ENCODE measurements at places on chromosomes 3 and 15.

- peak; percentile 9 for DNase-seq
Observed at GRCh38 chr3:156811089-156811862, 14.9 kb upstream of the LEKR1 start.

GRCh38 chr3:94304954-94305353 is 242.1 kb downstream of the NSUN3 start:
- no peak for DNase-seq

- DNase-seq: no peak
Observed at GRCh38 chr15:68419301-68420175, 12.4 kb downstream of the ITGA11 start.

DNA sequence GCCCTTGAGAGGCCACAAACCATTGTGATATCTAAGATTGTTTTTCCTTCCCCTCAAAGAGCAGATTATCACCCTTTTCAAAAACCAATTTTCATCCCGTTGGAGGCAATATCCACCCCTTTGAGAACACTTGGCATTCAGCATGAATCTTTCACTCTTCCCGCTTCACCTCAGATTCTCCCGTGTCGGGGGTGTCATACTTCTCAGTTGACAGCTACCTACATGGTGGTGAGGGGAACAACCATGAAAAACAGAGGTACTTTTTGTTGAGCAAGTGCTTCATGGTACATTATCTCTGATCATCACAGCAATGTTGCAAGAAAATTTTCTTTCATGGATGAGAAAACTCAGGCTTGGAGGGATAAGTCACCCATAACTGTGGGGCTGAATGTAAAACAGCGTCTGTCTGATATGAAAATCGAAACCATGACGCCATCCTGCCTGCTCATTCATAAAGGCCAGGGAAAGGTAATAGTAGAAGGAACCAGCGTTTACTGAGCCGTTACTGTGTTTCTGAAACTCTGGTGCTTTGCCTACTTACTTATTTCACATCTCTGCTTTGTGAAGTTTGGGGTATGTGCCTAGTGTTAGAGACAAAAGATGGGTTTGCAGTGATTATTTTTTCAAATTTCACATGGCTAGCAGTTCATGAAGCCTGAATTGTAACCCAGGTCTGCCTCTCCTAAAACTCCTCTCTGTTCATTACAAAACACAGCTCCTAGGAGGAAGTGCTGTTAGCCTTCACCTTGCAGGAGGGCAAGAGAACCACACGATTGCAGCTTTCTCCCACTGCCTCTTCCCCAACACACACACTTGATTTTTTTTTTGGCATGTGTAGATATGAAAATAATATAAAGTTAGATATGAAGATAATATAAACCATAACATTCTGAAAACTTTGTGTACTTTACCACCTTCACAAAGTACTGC is 35.4 kb downstream of the SV2B start:
- DNase-seq: no peak

GRCh38 chr3:130991126-130991525 is 35.5 kb downstream of the ASTE1 start:
- DNase-seq: no peak

- no peak for DNase-seq
Observed at GRCh38 chr3:125582707-125583106, 12.6 kb downstream of the OSBPL11 start.

- DNase-seq: no peak
Observed at GRCh38 chr15:60646595-60646994, 167.7 kb upstream of the ICE2 start.

DNA sequence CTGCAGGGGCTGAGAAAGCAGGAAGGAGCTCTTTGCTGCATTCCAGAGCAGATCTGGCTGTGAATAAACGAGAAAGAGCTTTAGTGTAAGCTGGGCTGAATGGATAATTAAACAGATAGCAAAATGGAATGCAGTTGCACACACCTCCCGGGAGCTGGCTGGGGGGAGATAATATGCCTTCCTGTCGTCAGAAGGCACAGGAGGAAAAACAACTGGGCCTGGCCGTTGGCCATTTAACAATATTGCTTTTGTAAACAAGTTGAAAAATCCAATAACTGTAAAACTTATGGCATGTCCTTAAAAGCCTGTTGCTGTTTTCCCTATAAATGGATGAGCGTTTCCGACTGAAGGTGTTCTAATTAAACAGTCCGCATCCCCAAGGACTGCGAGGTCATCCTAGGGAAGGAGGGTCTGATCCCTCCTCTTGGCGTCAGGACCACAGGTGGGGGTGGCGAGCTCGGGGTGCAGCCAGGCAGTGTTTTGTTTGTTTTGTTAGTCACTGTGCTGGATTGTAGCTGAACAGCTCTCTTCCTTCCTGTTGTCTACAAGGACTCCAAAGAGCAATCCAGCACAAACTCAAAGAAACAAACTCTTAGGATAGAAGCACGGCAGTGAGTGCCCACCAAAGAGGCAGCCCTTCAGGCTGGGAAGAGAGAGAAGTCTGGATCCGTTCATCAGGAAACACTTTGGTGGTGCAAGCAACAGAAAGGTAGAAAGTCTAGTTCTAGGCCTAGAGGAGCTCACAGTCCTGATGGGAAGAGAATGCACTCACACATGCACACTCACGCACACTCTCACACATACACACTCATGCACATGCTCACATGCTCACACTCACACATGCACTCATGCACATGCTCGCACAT is 133.4 kb upstream of the SMAD3 start:
- peak; percentile 51 for DNase-seq

GRCh38 chr3:48692551-48692950 is 6.8 kb upstream of the NCKIPSD start:
- DNase-seq: no peak

- DNase-seq: no peak
Observed at GRCh38 chr15:58864602-58865424, 68.7 kb downstream of the SLTM start.

- DNase-seq: peak; percentile 36
Observed at GRCh38 chr3:3080309-3080708, 29.9 kb downstream of the IL5RA start.

DNA sequence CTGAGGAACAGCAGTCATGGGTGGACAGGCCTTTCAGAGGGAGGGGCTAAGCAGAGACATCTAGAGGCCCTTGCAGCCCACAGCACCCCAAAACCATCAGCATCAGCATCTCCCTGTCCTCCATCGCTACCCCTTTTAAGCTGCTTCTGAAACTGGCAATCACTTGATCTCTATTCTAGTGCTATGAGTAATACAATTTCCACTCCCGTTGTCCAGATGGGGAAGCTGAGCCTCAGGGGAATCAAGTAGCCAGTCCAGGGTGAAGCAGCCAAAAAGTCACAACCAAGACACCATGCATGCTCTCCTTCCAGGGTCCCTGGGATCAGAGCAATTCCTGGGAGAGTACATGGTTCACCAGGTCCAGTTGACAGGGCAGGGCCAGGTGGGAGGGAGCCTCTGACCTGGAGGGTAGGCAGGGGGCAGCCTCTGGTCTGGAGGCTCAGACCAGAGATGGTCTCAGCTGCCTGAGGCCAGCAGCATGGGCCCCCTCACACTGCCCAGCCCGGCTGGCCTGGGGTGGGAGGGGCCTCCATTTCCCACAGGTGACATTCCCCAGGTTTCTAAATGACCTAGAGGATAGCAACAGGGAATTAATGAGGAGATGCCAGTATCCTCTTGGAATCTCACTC is 30.0 kb downstream of the KLHL25 start:
- DNase-seq: no peak

GRCh38 chr3:25840099-25840498 is 50.2 kb downstream of the OXSM start:
- DNase-seq: no peak

GRCh38 chr3:187838016-187838540 is 92.8 kb upstream of the BCL6 start:
- DNase-seq: no peak

GRCh38 chr3:69330891-69331400 is 54.9 kb downstream of the FRMD4B start:
- no peak for DNase-seq

- DNase-seq: no peak
Observed at GRCh38 chr3:188583341-188584161, 429.6 kb downstream of the LPP start.

DNA sequence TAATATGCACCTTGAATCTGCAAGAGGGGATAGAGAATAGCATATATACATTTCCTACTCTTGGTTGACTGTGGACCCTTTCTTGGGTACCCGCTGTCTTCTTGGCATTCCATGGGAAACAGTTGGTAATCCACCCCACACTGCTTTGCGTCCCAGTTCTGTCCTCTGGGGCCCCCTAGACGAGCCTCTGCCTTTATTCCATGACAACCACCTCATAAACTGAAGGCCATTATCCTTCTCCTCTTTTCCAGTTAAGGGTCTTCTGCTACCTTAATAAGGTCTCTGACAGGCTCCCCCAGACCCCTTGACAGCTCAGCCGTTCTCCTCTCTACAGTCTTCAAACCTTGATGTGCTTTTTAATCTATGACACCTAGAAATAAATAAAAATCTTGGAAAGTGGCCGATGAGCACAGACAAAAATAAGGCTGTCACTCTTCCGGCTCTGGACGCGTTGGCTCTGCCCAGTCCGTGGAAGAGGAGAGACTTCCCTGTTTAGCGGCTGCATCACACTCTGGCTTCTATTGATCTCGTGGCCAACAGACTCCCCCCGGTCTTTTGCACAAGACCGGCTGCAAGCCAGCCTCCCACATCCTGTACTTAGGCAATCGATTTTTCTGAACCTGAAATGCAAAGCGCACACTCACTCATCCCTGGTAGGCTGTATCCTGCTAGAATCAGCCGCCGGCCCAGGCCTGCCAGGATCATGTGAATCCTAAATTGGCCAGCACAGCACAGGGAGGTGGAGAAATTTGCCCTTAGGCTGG is 251.0 kb upstream of the TLE3 start:
- DNase-seq: no peak

DNA sequence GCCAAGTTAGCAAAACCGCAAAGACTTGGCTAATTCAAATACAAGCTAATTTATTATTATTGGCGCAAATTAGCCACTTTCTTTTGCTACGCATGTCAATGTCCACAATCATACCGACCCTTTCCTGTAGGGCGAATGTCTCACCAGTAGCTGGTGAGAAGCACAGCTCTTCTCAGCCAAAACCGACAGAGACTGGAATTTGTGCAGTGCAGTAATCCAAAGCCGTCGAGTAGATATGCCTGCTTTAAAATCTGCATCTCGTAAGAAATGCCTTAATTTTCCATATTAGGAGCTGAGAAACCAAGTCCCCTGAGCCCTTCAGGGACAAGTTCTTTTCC is 614 bp upstream of the MINDY2 start:
- DNase-seq: no peak

- DNase-seq: no peak
Observed at GRCh38 chr3:86991840-86992435, 989 bp upstream of the VGLL3 start.

- DNase-seq: no peak
Observed at GRCh38 chr3:95333826-95334225, 1271.0 kb downstream of the NSUN3 start.

GRCh38 chr3:160879859-160880258 is 123.8 kb downstream of the PPM1L start:
- no peak for DNase-seq

GRCh38 chr3:5181469-5182141 is 5.9 kb upstream of the EDEM1 start:
- DNase-seq: no peak

DNA sequence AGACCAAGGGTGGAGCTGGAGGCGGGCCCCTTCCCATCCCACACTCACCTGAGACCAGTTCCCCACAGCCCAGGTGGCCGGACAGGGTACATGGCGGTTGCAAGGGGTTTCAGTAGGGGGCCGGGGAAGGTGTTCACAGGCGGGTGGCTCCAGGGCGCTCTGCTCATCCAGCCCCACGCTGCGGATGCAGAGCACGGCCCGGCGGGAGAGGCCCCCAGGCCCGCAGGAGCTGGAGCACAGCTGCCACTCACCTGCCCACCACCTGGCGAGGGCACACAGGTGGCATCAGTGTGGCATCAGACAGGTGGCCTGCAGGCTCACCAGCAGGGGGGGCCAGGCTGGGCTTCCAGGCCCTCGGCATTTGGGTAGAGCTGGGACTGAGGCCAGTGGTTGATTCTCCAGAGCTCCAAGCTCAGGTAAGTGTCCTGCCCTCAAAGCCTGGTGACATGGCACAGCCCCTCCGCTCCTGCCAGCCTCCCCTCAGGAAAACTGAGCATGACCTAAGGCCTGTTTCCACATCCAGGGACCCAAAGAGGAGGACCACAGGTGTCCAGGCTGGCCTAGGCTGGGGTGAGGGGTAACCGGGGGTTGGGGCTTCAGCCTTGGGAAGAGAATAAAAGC is 43.8 kb downstream of the ADAMTS7 start:
- no peak for DNase-seq

- DNase-seq: no peak
Observed at GRCh38 chr15:34055868-34056595, 17.0 kb upstream of the AVEN start.

DNA sequence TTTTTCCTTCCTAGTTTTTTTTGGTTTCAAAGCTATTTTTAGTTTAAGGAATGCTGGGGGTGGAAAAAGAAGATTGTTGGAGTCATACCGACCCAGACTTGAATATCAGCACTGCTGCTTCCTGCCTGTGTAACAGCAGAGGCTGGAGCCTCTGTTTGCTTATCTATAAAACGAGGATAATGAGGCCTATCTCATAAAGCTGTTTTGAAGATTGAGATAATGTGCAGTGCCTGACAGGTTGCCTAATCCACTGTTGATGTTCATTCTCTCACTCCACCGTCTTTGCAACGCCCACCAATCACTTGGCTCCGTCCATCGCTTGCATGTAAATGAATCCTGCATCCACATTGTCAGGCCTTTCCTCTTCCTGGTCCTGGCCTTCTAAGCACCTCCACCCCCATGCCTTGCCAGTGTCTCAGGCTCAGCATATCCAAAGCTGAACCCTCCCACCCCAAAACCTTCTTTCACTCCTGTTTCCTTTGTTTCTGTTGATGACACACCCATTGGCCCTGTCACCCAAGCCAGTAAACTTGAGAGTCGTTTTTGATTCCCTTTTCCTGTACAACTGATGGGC is 94.9 kb downstream of the MEX3B start:
- DNase-seq: no peak

DNA sequence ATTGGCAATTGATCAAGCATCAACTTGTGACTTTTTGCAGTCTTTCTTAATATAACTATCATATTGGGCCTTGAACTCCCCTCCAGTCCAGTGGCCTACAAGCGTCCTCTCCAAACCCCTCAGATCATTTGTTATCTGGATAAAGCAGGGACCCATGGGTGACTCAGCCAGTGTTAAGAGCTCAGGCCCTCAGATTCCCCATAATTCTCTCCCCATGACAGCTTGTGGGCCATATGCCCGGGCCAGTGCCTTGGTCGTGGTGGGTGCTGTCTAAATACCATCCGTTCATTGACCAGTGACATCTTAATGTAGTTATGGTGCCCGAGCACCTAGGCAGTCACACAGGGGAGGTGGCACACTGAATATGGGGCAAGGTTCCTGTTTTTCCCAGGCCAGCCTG is 18.1 kb downstream of the MCF2L2 start:
- DNase-seq: no peak

- DNase-seq: no peak
Observed at GRCh38 chr15:25717457-25718168, 145.5 kb downstream of the ATP10A start.

GRCh38 chr15:78840661-78841375 is 29.6 kb upstream of the ADAMTS7 start:
- no peak for DNase-seq

DNA sequence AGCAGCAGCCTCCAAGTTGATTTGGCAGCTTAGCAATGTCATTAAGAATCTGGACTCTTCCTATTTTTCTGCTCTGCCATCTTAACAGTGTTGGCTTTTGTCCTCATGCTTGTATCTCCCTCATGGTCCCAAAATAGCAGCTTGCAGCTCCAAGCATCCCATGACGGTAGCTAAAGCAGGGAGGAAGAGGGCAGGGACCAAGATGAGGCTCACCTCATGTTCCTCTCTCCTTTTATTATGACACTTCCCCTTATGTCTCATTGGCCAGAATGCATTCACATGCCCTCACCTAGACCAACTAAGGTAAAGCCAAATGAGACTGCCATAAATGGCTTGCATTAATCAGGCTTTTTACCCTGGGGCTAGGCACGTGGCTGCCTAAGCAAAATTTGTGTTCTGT is 382.4 kb downstream of the SHQ1 start:
- no peak for DNase-seq
